ENCODE measurements at places on chromosomes 6 and 20. TPM values are rescaled to one million over a fixed set of nuclear protein-coding genes. Genes with fewer than 3 reads are reported as not detected.

Gene CRISP2
- total RNA-seq = not detected

- no peak for DNase-seq
Observed at GRCh38 chr6:135880066-135880972, 28.8 kb downstream of the PDE7B start.

DNA sequence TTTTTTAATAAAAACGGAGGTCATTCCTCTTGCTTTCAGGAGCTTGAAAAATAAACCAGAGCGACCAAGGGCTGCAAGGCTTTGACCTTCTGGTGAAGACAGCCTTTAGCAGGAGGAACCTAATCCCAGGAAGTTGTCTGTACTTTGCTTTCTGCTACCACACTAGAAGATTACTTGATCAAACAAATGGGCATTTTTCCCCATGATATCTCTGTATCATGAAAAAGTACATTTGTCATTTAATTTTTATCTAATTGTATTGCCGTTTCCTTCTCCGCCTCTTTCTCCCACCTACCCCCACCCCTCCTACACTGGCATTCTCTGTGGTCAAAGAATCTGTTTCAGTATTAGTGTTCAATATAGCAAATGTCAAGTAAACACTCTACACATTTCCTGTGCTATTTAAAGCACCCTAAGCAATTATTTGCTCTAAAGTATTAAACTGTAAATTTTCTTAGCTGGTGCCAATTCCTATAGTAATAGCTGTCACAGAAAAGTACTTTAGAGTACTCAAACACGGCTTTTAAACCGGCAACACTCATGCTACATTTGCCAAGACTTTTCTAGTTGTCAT, 29.7 kb downstream of the ATXN1 start:
- no peak for DNase-seq

Gene SLC22A7
- not detected for total RNA-seq

Gene OXT
- total RNA-seq = not detected

All from PC-9 (cell line).